ENCODE measurements at places on chromosomes 4 and X.

DNA sequence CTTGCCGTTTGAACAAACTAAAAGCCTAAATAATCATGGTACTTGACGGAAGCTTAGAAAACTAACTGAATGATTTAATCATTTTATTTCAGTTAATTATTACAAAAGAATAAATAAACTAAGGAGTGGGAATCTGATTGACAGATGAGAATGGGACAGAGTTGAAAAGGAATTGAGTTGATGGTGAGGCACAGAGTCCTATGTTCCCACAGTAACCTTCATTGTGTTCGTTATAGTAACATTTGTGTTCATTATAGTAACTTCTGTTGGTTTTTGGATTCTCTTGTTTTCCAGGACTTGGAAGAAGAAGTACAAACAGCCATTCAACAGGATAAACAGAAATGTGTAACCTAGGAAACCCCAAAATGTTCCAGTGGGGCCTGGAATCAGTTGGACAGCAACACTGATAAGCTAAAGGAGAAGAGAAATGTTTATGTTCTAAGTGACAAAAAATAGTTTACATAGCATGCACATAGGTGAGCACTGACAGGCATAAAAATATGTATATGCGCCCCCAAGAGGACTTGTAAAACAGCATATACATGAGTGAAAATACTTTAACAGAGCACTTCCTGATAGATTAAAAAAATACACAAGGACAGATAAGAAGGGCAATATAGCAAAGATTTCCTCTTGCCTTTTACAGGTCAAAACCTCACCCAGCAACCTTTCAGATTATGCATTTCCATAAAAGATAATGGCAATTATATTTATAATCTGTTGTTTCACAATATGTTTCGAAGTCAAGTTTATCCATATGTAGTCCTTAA, 218.6 kb upstream of the HTR2C start:
- DNase-seq: no peak

DNA sequence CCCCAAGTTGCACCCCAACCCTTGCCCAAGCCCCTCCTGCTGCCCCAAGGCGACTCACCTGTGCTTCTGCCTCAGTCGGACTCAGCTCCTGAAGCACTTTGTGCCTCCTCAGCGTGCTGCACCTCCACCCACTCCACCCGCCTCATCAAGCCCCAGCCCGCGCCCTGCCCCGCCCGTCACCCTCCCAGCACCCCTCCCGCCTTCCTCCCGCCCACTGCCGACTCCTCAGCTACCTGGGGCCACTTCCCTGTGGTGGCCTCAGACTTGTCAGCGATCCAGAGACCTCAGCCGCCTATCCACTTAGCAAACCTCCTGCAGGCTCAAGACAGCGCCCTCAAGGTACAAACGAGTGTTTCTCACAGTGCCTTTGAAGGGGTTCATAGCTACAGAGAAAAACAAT, 19.6 kb upstream of the IQCM start:
- DNase-seq: no peak

DNA sequence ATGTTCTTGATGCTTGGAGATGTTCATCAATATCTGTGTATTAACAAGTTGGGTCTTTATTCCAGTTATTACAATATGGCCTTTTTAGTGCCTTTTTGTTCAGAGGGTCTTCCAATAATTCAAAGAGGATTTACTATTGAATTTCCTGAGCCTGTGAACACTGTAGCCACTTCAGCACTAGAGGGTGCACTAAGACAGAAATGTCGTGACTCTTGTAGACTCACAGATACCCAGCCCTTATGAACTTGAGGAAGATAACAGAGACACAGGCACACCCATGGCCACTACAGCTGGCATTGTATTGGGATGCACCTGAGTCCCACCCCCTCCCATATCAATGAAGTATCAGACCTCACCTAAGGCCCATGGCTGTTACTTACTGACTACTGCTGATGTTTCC, 54.4 kb upstream of the ACTRT1 start:
- no peak for DNase-seq

- peak; percentile 7 for DNase-seq
Observed at GRCh38 chr4:19577097-19577496, 674.6 kb upstream of the SLIT2 start.
